ENCODE measurements at places on chromosomes 4 and X.

DNA sequence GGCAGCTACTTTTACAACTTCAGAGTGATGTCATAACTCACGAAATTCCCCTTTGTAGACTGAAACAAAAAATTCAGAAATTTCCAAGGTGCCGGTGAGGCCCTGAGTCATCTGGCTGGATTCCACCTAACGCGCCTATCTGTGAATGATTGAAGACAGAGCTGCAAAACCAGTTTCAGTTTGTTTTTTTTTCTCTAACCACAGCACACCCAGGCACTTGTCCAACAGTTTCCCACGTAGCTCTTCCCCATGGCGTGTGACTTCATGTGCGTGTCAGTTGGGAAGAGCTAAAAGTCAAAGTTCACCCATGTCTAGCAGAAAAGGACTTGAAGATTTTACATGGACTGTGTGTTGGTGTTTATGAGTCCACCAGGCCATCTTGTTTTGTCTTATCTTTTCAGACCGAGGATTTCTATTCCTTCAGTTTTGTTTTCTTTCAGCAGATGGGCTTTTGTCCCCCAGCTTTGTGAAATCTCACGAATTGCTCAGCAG lies 16.4 kb downstream of the TCEANC start:
- peak; percentile 66 for DNase-seq

- no peak for DNase-seq
Observed at GRCh38 chrX:155086961-155087735, 15.8 kb downstream of the BRCC3 start.

DNA sequence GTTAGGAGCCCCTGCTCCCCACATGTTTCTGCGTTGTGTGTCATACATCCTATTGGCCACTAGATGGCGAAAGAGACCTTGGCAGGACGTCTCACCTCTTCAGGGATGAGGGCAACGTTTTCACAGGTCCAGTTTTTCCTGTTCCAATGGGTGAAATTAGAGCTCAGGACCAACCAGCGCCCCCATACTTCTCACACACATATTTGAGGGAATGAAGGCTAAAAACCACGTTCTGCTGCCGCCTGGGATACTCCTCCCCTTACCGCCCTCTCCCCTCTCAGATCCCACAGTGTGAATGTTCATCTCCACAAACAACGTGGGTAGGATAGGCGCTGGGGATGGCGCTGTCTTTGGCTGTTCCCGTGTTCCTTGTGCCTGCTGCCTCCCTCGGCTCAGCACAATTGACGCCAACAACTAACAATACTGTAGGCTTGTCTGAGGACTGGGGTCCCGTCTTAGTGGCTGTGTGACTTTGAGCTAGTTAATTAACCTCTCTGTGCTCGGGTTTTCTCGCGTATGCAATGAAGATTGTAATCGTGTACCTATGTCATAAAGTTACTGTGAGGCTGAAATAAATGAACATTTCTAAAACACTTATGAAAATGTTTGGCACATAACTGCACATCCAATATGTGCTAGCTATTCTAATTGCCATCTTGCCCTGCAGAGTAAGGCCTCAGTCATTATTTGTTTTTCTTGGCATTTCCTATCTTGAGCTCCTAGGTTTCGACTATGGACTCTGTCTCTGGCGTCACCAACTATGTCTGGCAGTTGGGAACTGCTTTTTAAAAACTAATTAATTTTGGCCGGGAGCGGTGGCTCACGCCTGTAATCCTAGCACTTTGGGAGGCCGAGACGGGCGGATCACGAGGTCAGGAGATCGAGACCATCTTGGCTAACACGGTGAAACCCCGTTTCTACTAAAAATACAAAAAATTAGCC lies 181.3 kb upstream of the STK26 start:
- peak; percentile 55 for DNase-seq

DNA sequence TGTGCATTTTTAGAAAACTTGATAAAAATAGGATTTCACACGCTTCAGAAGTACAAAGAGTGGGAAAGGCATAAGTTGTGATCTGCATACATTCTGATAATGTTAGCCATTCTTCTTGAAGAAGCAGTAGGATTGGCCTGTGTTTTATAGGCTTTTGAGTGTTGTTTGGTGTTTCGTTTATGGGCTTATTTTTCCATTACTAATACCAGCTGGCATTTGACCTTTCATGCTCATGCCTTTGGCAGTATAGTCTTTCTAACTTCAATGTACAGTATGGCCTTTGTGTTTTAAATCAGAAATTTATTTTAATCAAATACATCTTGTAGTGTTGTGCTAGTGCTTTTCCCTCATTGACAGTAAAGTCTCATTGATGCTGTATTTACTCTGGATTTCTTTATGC lies 51.5 kb upstream of the SLC4A4 start:
- no peak for DNase-seq

DNA sequence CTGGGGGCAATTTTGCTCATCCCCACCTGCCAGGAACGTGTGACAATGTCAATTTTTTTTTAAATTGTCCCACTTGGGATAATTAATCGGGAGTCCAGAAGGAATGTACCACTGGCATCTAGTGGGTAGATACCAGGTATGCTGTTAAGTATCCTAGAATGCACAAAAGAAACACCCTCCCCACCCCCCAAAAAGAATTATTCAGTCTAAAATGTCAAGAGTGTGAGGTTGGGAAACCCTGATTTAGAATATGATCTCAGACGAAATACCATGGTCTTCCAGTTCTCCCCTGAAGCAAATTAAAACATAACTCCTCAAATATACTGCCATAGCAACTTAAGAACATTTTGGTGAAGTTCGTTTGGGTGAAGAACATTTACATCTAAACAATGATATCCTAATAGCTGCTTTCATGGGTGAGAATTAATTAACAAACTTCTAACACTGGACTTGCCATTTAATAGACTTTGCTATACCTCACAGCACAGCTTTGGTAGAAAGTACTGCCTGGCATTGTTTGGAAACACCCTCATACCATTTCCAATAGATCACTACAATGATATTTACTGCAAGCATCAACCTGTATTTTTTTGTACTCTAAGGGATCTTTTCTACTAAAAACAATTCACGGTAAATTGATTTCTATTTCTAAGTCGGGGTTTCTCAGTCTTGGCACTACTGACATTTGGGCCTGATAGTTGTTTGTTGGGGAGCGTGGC lies 36.5 kb downstream of the SH3RF1 start:
- DNase-seq: no peak
